Stimulated activated CD4-positive, alpha-beta T cell treated with anti-CD3 and anti-CD28 coated beads, Interleukin-15, amount 100 ng/mL, for 1 hour (primary cell): ENCODE measurements at places on chromosomes 11 and 22.
A peak's percentile ranks its signal among the peaks of the same experiment; 100 is the strongest.

DNA sequence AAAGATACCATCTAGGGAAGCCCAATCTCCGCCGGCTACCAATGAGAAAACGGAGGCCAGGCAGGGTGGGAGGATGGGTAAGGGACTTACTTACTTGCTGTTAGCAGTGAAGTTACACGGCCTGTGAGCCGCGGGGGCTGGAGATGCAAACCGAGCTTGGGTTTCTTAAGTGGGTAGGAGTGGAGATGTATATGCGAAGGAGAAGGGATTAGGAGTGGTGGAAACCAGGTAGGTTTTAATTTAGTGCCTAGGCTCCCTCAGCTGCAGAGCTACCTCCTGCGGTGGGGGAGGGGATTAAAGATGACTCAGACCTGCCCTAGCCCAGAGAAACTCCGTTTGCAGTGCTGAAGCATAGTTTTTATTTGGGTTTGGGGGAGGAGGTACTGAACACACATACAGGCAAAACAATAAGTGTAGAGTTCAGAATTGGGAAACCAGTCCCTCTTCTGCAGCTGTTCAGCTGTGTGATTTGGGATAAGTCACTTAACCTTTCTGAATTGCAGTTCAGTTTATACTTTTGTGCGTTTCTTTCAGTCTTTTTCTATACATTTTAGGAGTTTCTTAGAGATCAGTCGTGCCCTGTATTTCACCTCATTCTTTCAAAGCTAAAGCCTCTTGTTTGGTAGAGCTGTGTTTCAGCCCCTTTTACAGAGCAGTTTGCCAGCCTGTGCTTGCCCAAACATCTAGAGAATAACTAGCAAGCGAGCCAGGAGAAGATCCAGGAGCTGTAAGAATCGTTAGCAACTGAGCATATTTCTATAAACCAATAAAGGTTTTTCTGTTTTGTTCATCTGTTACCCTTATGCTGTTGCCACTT is 596 bp upstream of the TNRC6B start:
- peak; percentile 42 for DNase-seq

GRCh38 chr11:28799316-28799715 is 691.1 kb downstream of the METTL15 start:
- no peak for DNase-seq

DNA sequence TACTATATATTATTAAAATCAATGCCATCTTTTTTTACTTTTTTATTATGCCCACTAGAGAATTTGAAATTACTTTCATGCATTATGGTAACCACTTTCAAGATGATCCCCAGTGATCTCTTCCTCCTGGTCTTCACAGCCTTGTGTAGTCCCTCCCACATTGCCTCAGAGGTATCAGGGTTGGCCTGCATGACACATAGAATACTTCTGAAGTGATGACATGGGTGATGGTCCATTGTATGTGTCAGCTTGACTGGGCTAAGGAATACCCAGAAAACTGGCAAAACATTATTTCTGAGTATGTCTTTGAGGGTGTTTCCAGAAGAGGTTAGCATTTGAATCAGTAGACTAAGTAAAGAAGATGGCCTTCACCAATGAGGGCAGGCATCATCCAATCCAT is 14.2 kb upstream of the ISX start:
- DNase-seq, result no peak

DNA sequence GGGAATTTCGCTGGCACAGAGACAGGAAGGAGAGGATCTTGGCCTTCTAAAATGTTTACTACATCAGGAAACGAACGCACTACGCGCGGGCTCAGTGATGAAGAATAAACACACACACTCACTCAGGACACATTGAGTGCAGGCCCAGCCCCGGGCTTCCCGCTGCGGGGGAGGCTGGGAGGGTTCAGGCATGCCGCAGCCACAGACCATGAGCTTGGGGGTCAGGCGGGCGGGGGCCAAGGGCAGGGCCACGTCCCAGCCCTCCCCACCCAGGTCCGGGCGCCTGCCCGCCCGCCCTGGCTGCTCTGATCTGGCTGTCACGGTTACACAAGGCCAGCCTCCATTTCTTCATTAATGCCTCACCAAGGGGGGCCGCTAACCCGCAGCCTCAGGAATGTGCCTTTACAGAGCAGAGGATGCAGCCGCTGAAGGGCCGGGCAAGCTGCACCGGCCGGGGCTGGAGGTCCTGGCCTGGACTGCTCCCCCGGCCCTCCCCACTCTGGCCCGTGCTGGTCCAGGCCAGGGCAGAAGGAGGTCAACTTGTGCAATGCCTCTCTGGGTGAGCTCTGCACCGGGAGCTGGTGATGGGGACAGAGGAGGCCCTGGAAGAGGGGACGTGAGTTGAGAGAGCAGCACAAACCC is 41.7 kb downstream of the IGF2 start:
- no peak for DNase-seq

GRCh38 chr11:89182773-89183518 is 5.3 kb downstream of the TYR start:
- no peak for DNase-seq

GRCh38 chr11:43359422-43359818 is 700 bp downstream of the TTC17 start:
- no peak for DNase-seq
